Large intestine (tissue), 12 donors: ENCODE measurements at places on chromosomes 1 and 21. TPM values are rescaled to one million over a fixed set of nuclear protein-coding genes. Genes with fewer than 3 reads are reported as not detected.

Gene BPNT1
- polyA plus RNA-seq = 41.3 TPM

Gene NBPF4
- polyA plus RNA-seq = not detected

Gene NID1
- 76.0 TPM for polyA plus RNA-seq

Gene DDOST
- 201 TPM for polyA plus RNA-seq

Gene ADGRL4
- 5.6 TPM for polyA plus RNA-seq

Gene TRNP1
- 16.0 TPM for polyA plus RNA-seq

Gene ST6GALNAC3
- 18.0 TPM for polyA plus RNA-seq

Gene GJA5
- 5.1 TPM for polyA plus RNA-seq

Gene PIGK
- polyA plus RNA-seq = 25.3 TPM

Gene KCNC4
- 3.5 TPM for polyA plus RNA-seq

Gene AMY1B
- not detected for polyA plus RNA-seq

Gene CHIA
- polyA plus RNA-seq = not detected
